ENCODE measurements at places on chromosomes 3 and 15. TPM values are rescaled to one million over a fixed set of nuclear protein-coding genes. Genes with fewer than 3 reads are reported as not detected.

Gene NUP210
- polyA plus RNA-seq = 31.8 TPM

Gene LRRIQ4
- polyA plus RNA-seq = not detected

GRCh38 chr15:78223396-78224022 is 10.9 kb downstream of the ACSBG1 start:
- DNase-seq = no peak

GRCh38 chr15:41923401-41923997 is 29.6 kb upstream of the SPTBN5 start:
- DNase-seq = no peak

DNA sequence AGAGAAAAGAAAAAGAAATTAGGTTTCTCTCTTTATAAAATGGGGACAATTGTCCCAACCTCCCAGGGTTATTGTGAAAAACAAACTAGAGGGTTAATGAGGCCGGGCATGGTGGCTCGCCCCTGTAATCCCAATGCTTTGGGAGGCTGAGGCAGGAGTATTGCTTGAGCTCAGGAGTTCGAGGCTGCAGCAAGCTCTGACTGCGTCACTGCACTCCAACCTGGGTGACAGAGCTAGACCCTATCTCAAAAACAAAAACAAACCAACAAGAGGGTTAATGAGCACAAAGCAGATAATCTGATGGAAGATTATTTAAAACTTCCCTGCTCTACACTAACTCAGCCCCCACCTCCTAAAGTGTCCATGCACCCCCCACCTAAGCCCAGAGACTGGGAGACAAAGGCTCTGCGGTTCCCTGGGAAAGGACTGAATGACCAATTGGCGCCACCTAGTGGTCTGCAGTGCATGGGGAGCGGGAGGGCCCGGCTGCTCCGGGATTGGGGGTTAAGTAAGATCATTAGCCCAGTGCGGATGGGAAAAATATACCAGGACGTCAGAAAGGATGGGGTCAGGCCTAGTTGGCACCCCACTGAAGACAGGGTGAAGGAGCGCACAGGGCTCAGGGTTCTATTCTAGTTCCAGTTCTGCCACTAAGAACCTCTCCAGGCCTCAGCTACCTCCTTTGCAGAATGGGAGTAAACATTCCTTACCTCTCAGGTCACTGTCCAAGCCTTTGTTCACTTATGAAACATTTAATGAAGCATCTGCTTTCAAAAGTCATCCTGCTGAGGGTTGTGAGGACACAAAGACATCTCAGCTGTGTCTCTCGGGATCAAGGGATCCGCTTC is 15.6 kb downstream of the PIF1 start:
- DNase-seq = peak; percentile 77

DNA sequence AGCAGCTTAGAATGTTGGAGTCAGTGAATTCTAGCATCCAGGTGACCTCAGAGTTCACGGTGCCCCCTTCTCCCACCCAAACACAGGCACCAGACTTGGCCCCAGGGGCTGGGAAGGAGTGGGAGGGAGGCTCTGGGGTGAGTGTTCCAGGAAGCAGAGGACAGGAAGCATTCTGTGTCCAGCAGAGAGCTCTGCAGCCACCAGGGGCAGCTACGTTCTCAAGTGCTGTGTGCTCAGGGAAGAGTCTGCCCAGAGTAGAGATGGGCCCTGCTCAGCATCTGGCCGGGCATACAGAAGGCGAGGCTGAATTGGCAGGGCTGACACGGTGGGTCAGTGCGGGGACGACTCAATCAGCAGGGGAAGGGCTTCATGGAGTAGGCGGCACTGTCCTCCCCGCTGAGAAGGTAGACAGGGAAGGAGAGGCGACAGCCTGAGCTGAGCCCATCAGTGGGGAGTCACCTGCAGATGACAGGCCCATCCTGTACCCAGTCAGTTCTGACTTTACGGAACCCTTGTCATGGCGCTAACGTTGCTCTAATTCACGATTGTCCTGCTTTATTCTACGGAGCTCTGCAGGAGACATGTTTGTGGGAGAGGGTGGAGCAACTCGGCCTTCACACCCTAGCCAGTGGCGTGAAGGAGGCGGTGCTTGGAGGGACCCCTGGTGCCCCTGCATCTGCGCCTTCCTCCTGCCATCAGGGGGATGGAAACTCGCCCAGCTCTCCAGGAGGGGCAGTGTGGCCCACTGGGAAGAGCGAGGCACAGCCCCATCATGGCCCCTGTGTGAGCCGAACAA is 82.2 kb downstream of the C3orf70 start:
- no peak for DNase-seq

- no peak for DNase-seq
Observed at GRCh38 chr3:160135851-160136250, 89.4 kb upstream of the C3orf80 start.

DNA sequence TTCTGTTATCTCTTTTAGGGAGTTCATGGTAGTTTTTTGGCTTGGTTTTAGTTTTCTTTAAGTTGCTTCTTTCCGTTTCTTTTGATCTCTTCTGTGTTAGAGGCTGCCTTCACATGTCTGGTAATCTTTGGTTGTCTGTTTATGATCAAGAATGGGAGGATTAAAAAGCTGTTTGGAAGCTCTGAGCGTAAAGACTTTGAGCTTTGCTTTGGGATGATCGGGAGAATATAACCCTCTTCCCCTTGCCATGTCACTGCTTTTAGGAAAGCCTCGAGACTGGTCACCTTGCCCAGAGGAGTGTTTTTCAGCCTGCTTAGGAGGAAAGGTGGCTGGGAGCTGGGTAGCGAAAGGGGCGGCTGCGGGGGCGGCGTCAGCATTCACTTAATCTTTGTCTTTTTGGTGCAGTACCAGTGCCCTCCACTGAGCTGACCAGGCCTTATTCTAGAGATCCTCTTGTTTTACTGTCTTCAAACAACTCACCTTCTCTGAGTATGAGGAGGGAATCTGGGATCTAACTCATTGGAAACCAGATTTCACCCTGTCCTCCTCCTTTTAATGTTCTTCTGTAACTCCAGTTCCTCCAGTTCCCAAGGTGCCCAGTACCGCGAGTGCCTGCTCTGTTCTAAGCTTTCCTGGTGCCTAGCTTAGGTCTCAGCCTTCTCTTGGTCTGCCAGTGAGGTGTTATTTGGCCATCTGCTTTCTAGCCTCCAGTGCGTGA is 15.5 kb downstream of the TATDN2 start:
- DNase-seq = no peak

GRCh38 chr3:49377483-49377882 is 19.3 kb upstream of the GPX1 start:
- DNase-seq = no peak
